ENCODE measurements at places on chromosomes 1 and 21. TPM values are rescaled to one million over a fixed set of nuclear protein-coding genes. Genes with fewer than 3 reads are reported as not detected.

The WNT3A gene
- not detected for total RNA-seq

The SLC45A1 gene
- not detected for total RNA-seq

The PRELP gene
- 0.46 TPM for total RNA-seq

The GJB3 gene
- not detected for total RNA-seq

The EPHX1 gene
- total RNA-seq, result 90.1 TPM

The PRAMEF4 gene
- total RNA-seq, result not detected

The TAS1R1 gene
- not detected for total RNA-seq

The OR2L8 gene
- total RNA-seq, result 0.73 TPM

The AMY2B gene
- 0.62 TPM for total RNA-seq

The A3GALT2 gene
- total RNA-seq, result not detected

The CFAP45 gene
- total RNA-seq, result 0.67 TPM

Data from melanocyte of skin (primary cell).